NCI-H1092 treated with DMSO at 0.1 percent for 48 hours (cell line): ENCODE measurements at places on chromosomes 5 and 9.
A peak's percentile ranks its signal among the peaks of the same experiment; 100 is the strongest.

- DNase-seq, result peak; percentile 77
Observed at GRCh38 chr5:87268126-87268969, 665 bp downstream of the RASA1 start.

DNA sequence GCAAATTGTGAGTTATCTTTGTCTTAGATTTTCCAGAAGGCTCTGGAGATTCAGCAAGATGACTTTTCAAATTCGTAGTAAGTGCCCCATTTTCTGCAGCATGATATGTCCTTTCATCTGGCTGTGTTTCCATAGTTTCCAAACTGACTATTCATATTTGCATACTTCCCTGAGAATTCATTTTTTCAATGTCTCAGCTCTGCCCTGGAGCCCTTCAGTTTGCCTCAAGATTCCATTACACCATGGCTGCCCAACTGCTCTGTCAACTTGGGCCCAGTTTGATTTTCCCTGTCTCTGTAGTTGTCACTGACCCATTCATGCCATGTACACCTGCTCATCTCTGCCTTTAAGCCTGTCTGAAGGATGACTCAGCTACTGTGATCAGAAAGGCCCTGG, 94.2 kb upstream of the RUSC2 start:
- no peak for DNase-seq

GRCh38 chr5:37792975-37793631, 46.7 kb downstream of the GDNF start:
- no peak for DNase-seq

DNA sequence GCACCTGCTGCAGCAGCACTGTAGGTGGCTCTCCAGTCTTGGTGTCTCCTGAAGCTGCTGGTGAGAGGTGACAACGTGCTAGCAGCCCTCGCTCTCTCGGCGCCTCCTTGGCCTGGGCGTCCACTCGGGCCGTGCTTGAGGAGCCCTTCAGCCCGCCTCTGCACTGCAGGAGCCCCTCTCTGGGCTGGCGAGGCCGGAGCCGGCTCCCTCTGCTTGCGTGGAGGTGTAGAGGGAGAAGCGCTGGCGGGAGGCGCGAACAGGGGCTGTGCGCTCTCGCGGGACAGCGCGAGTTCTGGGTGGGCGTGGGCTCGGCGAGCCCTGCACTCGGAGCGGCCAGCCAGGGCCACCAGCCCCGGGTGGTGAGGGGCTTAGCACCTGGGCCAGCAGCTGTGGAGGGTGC, 62.2 kb upstream of the CNOT6 start:
- DNase-seq, result no peak

DNA sequence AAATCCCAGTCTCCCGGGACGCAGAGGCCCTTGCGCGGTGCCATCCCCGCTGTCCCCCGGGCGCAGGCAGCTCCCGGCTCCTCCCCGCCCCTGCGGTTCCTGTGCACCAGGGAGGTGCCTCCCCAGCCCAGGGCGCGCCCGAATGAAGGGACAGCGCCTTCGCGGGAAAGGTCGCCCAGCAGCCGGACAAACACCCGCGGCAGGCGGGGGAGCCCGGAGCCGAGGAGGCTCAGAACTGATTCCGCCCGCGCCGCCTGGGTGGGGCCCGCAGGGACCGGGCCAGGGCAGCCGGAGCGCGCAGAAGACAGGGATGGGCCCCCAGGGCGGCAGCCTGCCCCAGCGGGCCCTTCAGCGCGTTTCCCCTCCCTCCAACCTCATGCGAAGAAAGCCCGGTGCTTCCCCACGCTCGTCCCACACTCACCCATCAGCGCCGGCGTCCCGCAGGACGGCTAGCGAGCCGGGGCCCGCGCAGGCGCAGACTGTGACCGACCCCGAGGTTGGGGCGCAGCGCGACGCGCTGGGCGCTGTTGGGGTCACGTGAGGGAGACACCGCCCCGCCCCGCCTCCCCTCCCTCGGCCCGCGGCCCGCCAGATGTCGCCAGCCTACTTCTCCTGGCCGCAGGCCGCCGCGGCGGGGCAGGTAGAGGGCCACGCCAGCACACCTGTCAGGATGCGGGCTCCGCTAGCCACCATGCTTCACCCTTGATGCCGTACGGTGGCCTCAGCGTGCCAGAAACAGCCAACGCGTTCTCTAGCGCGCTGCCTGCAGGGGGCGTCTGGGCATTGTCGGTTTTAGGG, at the start of gene SLC25A51:
SLC25A51 (minus strand) TSS at position 481 of the 798 bp plus-strand sequence. CDS start 15,577 bp downstream, outside the sequence.
- peak; percentile 93 for DNase-seq

DNA sequence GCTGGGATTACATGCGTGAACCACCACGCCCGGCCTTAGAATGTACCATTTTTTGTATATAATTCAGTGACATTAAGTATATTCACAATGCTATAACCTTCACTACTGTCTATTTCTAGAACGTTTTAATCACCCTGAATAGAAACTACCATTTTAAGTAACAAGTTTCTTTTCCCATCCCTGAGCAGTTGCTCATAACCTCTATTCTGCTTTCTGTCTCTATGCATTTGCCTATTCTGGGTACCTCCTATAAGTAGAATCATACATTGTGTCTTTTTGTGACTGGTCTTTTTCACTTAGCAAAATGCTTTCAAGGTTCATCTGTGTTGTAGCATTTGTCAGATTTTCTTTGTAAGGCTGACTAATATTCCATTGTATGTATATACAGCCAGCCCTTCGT, 39.9 kb downstream of the DDX46 start:
- DNase-seq, result no peak

GRCh38 chr9:90259311-90260246, 383.0 kb downstream of the DIRAS2 start:
- no peak for DNase-seq

DNA sequence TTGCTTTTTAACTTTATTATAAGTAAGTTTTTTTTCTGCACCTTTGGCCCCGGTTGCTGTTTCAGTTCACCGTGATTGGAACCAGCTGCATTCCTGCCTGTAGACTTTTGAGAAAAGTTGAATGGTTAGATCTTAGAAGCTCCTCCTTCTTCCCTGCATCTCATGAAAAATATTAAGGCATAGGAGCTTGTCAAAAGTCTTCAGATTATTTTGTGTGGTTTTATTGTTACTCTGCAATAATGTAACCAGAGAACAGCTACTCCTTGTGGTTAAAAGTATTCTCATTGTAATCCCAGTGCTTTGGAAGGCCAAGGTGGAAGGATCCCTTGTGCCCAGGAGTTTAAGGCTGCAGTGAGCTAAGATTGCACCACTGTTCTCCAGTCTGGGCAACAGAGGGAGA, 3.3 kb upstream of the SLC2A8 start:
- no peak for DNase-seq

GRCh38 chr5:90472783-90473395, 1.7 kb downstream of the MBLAC2 start:
- DNase-seq, result no peak
